ENCODE measurements at places on chromosomes 12 and 14. TPM values are rescaled to one million over a fixed set of nuclear protein-coding genes. Genes with fewer than 3 reads are reported as not detected.
A peak's percentile ranks its signal among the peaks of the same experiment; 100 is the strongest.

The BDKRB2 gene
- total RNA-seq = not detected

The TSPAN9 gene
- total RNA-seq = 24.2 TPM

The TBC1D30 gene
- 0.20 TPM for total RNA-seq

The RNASE7 gene
- total RNA-seq = not detected

The A2M gene
- total RNA-seq = not detected

The SLC22A17 gene
- total RNA-seq = 10.5 TPM

The RDH16 gene
- 0.40 TPM for total RNA-seq

The CMTM5 gene
- total RNA-seq = 2.5 TPM

DNA sequence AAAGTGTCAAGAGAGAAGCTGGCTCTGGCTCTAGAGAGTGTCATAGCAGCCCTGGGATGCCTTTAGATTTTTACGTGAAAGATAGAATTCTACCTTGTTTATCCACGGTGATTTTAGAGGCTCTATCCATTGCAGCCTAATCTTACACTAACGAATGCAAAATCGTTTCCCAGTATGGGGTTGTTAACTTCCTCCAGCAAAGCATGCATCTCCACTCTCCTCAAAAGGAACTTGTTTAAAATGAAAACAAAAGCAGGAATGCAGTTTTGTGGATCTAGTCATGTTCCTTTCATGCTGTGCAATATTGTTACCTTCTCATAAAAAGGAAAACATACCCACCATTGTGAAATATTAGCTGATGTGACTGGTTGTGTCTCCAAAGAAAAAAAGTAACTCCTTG lies 88.4 kb downstream of the ANO2 start:
- H3K4me3 ChIP-seq = no peak overlapping the region
- peaks cover 13% of the 10 kb centered on the region for H3K27me3 ChIP-seq
- no peak for DNase-seq
- no peaks in the 10 kb centered on the region for H3K36me3 ChIP-seq
- H3K27ac ChIP-seq = no peak overlapping the region
- H3K4me1 ChIP-seq = no peaks in the 10 kb centered on the region

GRCh38 chr14:104856869-104857860 lies 7.9 kb upstream of the CEP170B start:
- H3K4me3 ChIP-seq = no peak overlapping the region
- H3K4me1 ChIP-seq = no peaks in the 10 kb centered on the region
- DNase-seq = no peak
- H3K36me3 ChIP-seq = no peaks in the 10 kb centered on the region
- no peak overlapping the region for H3K27ac ChIP-seq

GRCh38 chr12:108729612-108730364 lies 1.5 kb downstream of the CORO1C start:
- H3K27me3 ChIP-seq = no peaks in the 10 kb centered on the region
- peaks cover 24% of the 10 kb centered on the region for H3K4me1 ChIP-seq
- peak overlapping the region; percentile 95 for H3K4me3 ChIP-seq

DNA sequence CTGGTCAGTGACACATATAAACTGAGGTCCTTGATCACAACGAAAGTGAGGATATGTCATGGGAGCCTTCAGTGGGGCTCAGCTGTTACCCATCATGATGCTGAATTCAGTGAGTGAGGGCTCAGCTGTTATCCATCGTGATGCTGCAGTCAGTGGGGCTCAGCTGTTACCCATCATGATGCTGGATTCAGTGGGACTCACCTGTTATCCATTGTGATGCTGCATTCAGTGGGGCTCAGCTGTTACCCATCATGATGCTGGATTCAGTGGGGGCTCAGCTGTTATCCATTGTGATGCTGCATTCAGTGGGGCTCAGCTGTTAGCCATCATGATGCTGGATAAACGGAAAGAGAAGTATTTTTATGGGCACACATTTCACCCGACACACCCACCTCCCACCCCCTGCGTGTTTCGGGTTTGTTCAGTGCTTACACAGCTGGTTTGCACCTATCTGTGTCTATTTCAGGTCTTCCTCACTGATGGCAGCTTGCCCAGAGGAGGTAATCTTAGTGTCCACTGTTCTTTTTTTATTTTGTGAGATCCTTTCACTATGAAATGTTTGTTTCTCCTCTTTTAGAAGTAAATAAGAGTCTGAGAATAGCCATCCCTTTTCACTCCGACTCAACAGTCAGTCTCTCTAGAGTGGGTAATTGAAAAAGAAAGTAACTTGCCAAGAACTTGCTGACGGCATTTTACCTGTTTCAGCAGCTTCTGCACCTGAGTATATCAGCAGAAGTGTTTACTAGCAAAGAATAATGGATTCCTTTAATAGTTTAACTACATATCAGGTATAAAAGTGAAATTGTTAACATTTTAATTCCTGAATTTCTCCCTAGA lies 183.0 kb downstream of the ERC1 start:
- H3K4me3 ChIP-seq = peak overlapping the region; percentile 74
- DNase-seq = no peak
- H3K27me3 ChIP-seq = no peaks in the 10 kb centered on the region
- peak overlapping the region; percentile 72 for H3K27ac ChIP-seq

GRCh38 chr12:3133405-3133783 lies 56.2 kb downstream of the TSPAN9 start:
- H3K27ac ChIP-seq = no peak overlapping the region
- no peak for DNase-seq
- H3K36me3 ChIP-seq = no peaks in the 10 kb centered on the region
- H3K4me1 ChIP-seq = peaks cover 23% of the 10 kb centered on the region
- no peak overlapping the region for H3K4me3 ChIP-seq
- peaks cover 86% of the 10 kb centered on the region for H3K27me3 ChIP-seq

GRCh38 chr12:68240079-68240478 lies 13.3 kb downstream of the IL22 start:
- peak overlapping the region; percentile 91 for H3K27ac ChIP-seq
- peaks cover 34% of the 10 kb centered on the region for H3K4me1 ChIP-seq
- DNase-seq = no peak
- peaks cover 2% of the 10 kb centered on the region for H3K36me3 ChIP-seq
- no peaks in the 10 kb centered on the region for H3K27me3 ChIP-seq

DNA sequence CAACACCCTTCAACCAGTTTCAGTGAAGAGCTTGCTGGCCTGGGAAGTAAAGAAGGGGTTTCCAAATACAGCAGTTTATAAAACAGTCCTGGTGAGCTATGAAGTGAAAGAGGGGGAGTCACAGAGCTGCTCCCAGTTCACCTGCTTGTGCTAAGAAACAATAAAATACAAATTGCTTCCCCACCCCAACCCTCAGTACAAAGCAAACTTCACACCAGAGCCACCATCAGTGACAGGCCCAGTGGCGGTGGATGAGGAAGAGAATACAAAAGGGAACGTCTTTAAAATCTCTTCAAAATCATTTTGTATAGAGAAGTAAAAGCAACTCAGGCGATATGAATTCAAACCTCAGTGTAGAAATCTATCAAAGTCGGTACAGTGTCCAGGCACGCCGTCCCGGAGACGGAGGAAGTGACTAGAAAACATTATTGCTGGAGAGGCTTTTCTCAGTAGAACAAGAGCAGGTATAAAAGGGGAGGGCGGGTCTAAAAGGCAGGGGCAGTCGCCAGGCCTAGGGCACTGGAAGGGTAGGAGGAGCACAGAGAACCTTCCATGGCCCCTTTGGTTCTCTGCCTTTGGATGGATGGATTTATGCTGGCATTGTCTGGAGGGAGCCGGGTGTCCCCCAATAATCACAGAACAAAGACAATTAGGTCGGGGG lies 10.5 kb upstream of the RPLP0 start:
- no peaks in the 10 kb centered on the region for H3K27me3 ChIP-seq
- H3K4me3 ChIP-seq = no peak overlapping the region
- H3K36me3 ChIP-seq = peaks cover 9% of the 10 kb centered on the region
- no peak for DNase-seq
- no peak overlapping the region for H3K27ac ChIP-seq

DNA sequence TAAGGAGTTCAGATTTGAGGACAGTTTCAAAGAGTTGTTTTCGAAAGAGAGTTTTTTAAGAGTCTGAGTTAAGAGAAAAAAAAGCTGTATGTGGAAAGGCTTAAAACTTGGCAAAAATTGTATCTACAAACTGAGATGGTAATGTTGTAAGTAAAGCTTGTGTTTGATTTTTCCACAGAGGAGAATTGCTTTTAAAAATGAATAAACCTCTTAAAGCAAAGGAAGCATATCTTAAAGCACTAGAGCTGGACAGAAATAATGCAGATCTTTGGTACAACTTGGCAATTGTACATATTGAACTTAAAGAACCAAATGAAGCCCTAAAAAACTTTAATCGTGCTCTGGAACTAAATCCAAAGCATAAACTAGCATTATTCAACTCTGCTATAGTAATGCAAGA lies 50.3 kb downstream of the TMTC3 start:
- H3K27me3 ChIP-seq = no peaks in the 10 kb centered on the region
- no peak for DNase-seq
- H3K27ac ChIP-seq = no peak overlapping the region
- peaks cover 3% of the 10 kb centered on the region for H3K4me1 ChIP-seq
- no peak overlapping the region for H3K4me3 ChIP-seq
- peaks cover 8% of the 10 kb centered on the region for H3K36me3 ChIP-seq

- peak overlapping the region; percentile 87 for H3K27ac ChIP-seq
- no peak overlapping the region for H3K4me3 ChIP-seq
These were observed 9.0 kb upstream of the CDH24 start for GRCh38 chr14:23066368-23066767.

GRCh38 chr12:111173391-111173790 lies 195.5 kb downstream of the PHETA1 start:
- no peaks in the 10 kb centered on the region for H3K36me3 ChIP-seq
- no peak overlapping the region for H3K27ac ChIP-seq
- H3K27me3 ChIP-seq = peaks cover 68% of the 10 kb centered on the region

- DNase-seq = no peak
- H3K27ac ChIP-seq = no peak overlapping the region
- no peak overlapping the region for H3K4me3 ChIP-seq
These were observed 44.2 kb downstream of the ZFP36L1 start for GRCh38 chr14:68748691-68749090.

DNA sequence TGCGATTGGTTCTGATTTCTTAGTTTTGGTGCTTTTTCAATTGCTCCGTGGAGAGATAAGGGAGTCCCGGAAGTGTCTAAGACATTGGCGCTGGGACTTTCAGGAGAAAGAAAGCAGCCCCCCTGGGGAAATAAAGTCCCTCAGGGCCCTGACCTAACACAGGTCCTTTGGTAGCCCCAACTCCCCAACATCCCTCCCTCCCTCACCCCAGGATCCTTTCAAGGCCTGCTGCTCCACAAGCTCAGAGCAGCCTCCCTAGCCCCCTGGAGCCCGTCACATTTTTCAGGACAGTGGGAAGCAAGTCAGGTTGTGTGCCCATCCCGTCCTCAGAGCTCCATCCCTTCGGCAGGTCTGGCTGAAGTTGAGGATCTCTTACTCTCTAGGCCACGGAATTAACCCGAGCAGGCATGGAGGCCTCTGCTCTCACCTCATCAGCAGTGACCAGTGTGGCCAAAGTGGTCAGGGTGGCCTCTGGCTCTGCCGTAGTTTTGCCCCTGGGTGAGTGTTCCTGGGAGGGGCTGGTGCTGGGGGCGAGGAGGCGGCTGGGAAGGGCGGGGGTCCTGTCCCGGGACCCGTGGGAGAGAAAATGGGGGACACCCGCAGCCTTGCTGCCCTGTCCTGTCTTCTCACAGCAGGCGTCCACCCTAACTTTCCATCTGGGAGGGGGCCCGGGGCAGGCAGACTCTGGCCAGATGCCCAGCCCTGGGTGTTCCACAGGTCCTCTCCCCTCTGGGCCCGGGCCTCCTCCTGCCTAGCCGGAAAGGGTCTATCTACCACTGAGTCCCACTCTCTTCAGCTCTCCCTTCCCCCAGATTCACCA lies 950 bp downstream of the IFI27 start:
- no peaks in the 10 kb centered on the region for H3K36me3 ChIP-seq
- no peak for DNase-seq
- no peak overlapping the region for H3K27ac ChIP-seq
- H3K27me3 ChIP-seq = peaks cover 38% of the 10 kb centered on the region

DNA sequence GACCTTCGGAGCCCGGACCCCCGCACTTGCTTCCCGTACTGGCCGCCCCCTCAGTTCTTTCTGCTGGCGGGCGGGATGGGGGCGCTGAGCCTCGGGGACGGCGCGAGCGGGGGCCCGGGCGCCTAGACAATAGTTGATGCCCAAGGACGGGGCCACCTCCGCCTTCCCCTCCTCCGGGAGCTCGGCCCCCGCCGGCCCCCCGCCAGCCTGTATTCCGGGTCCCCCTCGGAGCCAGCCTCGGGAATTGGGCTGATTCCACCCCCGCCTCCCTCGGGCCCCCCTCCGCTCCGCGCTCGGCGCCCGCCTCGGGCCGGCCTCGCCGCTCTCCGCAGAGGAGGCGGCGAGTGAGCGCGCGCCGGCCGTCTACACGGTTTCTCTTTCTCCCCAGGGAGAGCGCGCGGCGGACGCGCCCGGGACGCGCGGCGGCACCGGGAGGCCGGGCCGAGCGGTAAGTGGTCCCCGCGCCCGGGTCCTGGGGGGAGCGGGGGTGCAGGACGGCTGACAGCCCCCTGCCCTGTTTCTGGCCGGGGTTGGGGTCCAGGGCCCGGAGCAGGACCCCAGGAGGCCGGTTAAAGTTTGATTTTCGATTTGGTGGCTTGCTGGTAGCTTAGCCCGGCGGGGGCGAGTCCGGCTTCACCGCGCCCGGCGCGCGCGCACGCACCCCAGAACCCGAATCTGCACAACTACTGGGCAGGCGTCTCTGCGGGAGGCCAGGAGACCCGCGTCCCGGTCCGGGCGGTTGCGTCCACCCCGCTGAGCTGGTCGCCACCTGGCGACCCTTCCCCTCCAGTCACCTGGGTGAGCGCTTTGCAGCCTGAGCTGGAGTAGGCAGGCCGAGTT lies 413.7 kb downstream of the PCNX1 start:
- DNase-seq = peak; percentile 49
- peaks cover 45% of the 10 kb centered on the region for H3K4me1 ChIP-seq
- peak overlapping the region; percentile 93 for H3K27ac ChIP-seq
- H3K27me3 ChIP-seq = no peaks in the 10 kb centered on the region
